ENCODE measurements at places on chromosomes 7 and 10. TPM values are rescaled to one million over a fixed set of nuclear protein-coding genes. Genes with fewer than 3 reads are reported as not detected.

The NPTX2 gene
- 0.56 TPM for total RNA-seq

DNA sequence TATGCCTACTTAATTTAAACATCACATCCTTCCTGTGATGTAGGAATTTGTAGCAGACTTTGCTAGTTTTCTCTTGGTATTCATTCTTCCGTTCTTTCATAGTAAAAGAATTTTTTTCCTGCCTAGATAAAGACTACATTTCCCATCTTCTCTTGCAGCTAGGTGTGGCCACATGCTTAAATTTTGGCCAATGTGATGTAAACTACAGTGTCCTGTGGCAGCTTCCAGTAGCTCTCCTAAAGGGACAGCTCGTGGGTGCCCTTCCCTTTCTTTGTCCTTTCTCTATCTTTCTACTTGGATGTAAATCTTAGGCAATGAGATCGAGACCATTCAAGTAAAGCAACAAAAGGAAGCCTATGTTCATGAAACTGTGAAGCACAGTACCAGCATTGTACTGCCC lies 58.6 kb downstream of the ASAH2B start:
- H3K27me3 ChIP-seq = no peaks in the 10 kb centered on the region
- no peak overlapping the region for H3K4me3 ChIP-seq
- H3K4me1 ChIP-seq = no peaks in the 10 kb centered on the region
- H3K36me3 ChIP-seq = no peaks in the 10 kb centered on the region
- H3K27ac ChIP-seq = no peak overlapping the region
- DNase-seq = no peak

The AKR1C4 gene
- not detected for total RNA-seq

The CRYGN gene
- total RNA-seq = 0.98 TPM

GRCh38 chr10:86168256-86168655 lies 198.3 kb downstream of the GRID1 start:
- no peaks in the 10 kb centered on the region for H3K36me3 ChIP-seq
- DNase-seq = no peak

DNA sequence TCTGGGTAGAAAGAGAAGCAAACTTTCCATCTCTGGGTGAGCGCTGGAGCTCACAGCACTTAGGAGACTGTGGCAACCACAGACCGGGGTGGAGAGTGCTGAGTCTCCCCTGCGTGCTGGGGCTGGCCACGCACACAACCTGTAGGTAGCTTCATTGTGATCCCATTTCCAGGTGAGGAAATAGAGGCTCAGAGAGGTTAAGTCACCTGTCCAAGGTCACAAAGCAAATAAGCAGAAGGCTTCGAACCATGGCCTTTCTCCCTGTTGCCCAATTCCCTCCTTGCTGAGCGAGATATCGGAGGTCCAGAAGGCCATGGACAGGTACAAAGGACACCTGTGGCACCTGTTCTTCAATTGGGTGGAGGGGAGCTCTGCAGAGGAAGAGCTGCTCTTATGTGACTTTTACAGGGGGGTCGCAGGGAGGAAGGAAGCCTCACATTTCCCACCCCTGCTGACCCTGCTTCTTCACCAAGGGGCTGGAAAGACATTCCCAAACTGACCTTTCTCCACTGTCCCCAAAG lies 39.4 kb downstream of the ZCCHC24 start:
- H3K27me3 ChIP-seq = peaks cover 2% of the 10 kb centered on the region
- H3K27ac ChIP-seq = no peak overlapping the region
- no peak overlapping the region for H3K4me3 ChIP-seq
- DNase-seq = no peak
- H3K4me1 ChIP-seq = no peaks in the 10 kb centered on the region

The NEUROD6 gene
- total RNA-seq = not detected

The TAS2R39 gene
- not detected for total RNA-seq

DNA sequence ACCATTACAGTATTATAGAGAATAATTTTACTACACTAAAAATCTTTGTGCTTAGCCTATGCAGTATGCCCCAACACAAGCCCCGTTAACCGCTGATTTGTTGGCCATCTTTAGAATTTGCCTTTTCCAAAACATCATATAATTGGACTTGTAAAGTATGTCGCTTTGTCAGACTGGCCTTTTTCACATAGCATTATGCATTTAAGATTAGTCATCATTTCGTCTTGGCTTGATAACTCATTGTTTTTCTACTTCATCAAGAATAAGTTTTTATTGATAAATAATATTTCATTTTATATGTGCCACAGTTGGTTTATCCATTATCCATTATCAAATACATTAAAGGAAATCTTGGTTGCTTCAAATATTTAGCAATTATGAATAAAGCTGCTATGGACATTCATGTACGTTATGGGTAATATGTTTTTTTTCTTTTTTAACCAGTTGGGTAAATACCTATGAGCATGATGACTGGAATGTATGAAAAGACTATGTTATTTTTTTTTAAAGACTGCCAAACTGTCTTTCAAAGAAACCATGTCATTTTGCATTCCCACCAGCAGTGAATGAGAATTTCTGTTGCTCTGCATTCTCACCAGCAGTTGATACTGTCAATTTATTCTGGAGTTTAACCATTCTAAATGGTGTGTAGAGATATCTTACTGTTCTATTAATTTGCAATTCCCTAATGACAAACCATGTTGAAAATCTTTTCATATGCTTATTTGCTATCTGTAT lies 273.1 kb upstream of the KCND2 start:
- H3K4me1 ChIP-seq = no peaks in the 10 kb centered on the region
- H3K4me3 ChIP-seq = no peak overlapping the region
- no peak overlapping the region for H3K27ac ChIP-seq
- no peak for DNase-seq
- H3K27me3 ChIP-seq = no peaks in the 10 kb centered on the region

The GNGT1 gene
- not detected for total RNA-seq

DNA sequence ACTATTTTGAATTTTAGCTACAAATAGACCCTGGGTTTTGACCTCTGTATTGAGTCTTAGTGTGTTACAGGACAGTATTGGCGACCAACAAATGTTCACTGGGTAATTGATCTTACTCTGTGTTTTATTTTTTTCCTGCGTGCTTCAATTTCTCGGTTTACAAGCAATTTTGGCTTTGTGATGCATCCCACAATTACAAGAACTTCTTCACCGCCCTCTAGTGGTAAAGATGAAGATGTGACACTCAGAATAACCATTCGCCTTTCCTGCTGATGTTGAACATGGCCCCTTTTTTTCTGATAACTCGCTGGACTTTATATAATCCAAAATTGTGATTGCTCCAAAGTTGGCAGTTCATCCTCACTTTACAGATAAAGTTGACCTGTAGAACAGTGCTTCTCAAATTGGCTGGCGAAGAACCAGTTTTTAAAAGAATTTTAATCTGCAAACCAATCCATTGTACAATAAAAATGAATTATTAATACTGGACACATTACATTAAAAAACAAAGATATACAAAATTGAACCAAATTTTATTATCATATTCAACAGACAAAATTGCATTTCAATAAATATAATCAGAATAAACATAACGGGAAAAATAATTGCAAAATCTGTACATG lies 20.2 kb upstream of the SMC3 start:
- H3K27ac ChIP-seq = no peak overlapping the region
- H3K36me3 ChIP-seq = no peaks in the 10 kb centered on the region
- H3K27me3 ChIP-seq = no peaks in the 10 kb centered on the region

DNA sequence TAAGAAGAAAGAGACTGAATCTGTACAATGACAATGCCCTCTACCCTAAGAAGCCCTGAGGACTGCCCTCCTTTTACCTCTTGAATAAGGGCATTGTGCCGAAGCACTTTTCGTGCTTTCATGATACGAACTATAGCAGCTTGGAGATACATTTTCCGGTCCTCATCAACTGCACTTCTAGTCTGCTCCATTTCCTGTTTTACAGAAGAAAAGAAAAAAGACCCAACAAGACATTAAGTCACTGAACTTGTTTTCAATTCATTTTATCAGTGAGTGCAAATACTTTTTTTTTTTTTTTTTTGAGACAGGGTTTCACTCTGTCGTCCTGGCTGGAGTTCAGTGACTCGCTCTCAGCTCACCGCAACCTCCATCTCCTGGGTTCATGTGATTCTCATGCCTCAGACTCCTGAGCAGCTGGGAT lies 78.4 kb downstream of the CUL2 start:
- peak overlapping the region; percentile 29 for H3K27ac ChIP-seq
- no peak overlapping the region for H3K4me3 ChIP-seq
- H3K27me3 ChIP-seq = no peaks in the 10 kb centered on the region
- H3K36me3 ChIP-seq = peaks cover 6% of the 10 kb centered on the region
- H3K4me1 ChIP-seq = peaks cover 11% of the 10 kb centered on the region

DNA sequence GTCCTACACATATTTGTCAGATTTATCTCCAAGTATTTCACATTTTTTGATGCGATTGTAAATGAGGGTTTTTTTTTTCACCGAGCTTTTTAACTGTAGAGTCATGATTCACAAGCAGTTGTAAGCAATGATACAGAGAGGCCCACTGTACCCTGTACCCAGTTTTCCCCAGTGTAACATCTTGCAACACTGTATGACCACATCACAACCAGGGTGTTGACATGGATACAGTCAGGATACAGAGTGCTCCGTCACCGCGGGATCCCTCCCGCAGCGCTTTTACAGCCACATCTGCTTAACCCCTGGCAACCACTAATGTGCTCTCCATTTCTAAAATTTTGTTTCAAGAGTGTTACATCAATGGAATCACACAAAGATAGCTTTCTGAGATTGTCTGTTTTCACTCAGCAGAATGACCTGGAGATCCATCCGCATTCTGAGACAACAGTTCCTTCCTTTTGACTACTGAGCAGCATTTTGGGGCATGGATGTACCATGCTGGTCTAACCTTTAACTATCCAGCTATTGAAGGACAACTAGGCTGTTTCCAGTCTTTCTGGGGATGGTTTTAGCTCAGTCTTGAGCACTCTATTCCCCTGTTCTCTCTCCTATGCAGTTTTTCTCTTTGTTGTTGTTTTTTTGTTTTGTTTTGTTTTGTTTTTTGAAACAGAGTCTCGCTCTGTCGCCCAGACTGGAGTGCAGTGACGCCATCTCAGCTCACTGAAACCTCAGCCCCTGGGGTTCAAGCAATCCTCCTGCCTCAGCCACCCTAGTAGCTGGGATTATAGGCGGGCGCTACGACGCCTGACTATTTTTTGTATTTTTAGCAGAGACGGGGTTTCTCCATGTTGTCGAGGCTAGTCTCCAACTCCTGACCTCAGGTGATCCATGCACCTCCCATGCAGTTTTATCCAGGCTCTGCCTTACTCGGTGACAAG lies 25.9 kb downstream of the GPRIN2 start:
- no peaks in the 10 kb centered on the region for H3K4me1 ChIP-seq
- no peak overlapping the region for H3K27ac ChIP-seq
- no peaks in the 10 kb centered on the region for H3K27me3 ChIP-seq
- H3K4me3 ChIP-seq = no peak overlapping the region
- H3K36me3 ChIP-seq = no peaks in the 10 kb centered on the region

DNA sequence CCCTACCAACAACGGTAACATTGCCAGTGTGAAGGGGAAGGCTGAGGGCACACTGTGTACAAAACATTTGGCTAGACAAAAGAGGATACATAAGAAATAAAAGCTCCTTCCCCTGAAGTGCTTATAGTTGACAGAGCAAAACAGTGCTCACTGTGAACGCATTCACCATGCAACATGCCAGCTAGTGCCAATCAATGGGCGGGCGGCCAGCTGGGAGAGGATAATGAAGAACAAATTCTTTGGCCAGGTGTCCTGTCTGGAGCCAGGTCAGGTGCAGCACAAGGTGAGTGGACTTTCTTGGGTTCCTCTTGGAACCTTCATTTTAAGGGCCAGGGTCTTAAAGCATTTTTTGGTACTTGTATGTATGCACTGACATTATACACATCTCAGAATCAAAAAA lies 106.1 kb downstream of the ICA1 start:
- DNase-seq = no peak
- no peaks in the 10 kb centered on the region for H3K36me3 ChIP-seq
- no peak overlapping the region for H3K27ac ChIP-seq
- no peaks in the 10 kb centered on the region for H3K4me1 ChIP-seq
- no peaks in the 10 kb centered on the region for H3K27me3 ChIP-seq
- no peak overlapping the region for H3K4me3 ChIP-seq

DNA sequence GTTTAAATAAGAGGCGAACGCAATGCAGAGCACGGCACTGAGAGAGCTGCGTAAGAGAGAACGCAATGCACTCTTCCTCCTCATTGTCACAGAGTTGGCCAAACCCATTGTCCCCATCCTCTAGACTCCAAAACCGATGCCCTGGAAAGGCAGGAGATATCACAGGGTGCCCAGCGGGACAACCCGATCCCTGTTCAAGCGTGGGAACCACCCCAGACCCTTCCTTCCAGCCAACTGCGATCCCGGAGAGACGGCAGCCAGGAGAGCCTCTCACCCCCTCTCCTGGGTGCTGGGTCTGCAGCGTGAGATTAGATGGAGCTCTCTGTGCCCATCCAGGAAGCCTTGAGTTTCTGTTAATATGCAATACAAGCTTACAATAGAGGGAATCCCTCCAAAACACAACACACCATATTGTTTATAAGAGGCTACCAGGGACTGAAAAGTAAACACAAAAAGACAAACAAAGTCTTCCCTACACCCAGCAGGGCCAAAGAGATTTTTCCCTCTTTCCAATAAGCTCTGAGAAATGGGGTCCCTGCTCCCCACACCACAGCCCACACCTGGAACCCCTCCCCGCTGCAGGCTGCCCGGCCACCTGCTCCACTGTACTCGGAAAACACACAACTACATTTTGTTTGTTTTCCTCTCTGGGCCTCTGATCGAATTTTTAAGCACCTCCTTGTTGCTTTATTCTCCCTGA lies 187.6 kb downstream of the ADARB2 start:
- H3K36me3 ChIP-seq = no peaks in the 10 kb centered on the region
- H3K4me3 ChIP-seq = no peak overlapping the region
- no peaks in the 10 kb centered on the region for H3K4me1 ChIP-seq
- peaks cover 11% of the 10 kb centered on the region for H3K27me3 ChIP-seq
- no peak for DNase-seq

The CRHR2 gene
- not detected for total RNA-seq

- H3K36me3 ChIP-seq = no peaks in the 10 kb centered on the region
- no peak overlapping the region for H3K27ac ChIP-seq
- H3K27me3 ChIP-seq = no peaks in the 10 kb centered on the region
- DNase-seq = no peak
- H3K4me1 ChIP-seq = peaks cover 26% of the 10 kb centered on the region
These were observed 174.1 kb upstream of the TNRC18 start for GRCh38 chr7:5597772-5598171.

DNA sequence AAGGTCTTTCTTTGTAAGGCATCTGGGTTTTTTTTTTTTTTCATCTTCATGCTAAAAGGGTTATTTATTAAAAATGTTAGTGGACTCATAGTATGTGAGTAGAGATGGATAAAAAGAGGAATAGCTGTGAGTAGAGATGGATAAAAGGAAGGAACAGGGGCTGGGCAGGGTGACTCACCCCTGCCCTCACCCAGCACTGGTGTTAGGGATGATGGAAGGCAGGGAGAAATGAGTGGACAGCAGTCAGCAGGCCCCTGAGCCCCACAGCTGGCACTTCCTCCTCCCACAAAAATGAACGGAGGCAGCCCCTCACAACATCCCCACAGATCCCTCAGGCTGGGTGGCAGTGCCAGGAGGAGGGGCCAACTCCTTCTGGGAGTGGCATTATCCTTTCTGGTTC lies 39.3 kb downstream of the ANTXRL start:
- no peak for DNase-seq
- no peaks in the 10 kb centered on the region for H3K4me1 ChIP-seq
- H3K36me3 ChIP-seq = no peaks in the 10 kb centered on the region
- H3K4me3 ChIP-seq = no peak overlapping the region
- no peaks in the 10 kb centered on the region for H3K27me3 ChIP-seq

DNA sequence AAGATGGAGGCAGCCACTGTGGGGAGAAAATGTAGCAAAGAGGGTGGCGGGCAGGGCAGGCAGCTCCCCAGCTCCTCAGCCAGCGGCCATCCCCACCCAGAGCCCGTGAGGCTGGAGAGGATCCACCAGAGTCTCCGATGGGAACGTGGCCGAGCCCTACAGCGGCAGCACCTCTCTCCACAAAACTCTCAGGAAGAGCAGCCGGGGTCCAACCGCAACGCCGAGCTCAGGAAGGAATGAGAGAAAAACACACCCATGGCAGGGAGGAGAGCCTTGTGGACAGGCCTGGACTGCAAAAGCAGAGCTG lies 54.0 kb upstream of the ADGRA1 start:
- no peaks in the 10 kb centered on the region for H3K4me1 ChIP-seq
- no peak overlapping the region for H3K4me3 ChIP-seq
- no peak overlapping the region for H3K27ac ChIP-seq
- DNase-seq = no peak

All from T-cell (primary cell).